Bronchus fibroblast of lung (primary cell): ENCODE measurements at places on chromosomes 3 and 15. TPM values are rescaled to one million over a fixed set of nuclear protein-coding genes. Genes with fewer than 3 reads are reported as not detected.

Gene TNFAIP8L3
- 2.1 and 3.2 TPM in 2 replicates for total RNA-seq

Gene OIP5
- total RNA-seq: 21.3 and 24.2 TPM in 2 replicates

Gene PRKCD
- 2.9 and 5.1 TPM in 2 replicates for total RNA-seq

Gene ECE2
- total RNA-seq: not detected in 2 replicates

Gene TF
- not detected in 2 replicates for total RNA-seq

Gene SLC6A11
- total RNA-seq: not detected in 2 replicates

Gene VIPR1
- under 0.01 and 0.17 TPM in 2 replicates for total RNA-seq

Gene OXSR1
- total RNA-seq: 29.3 and 36.0 TPM in 2 replicates

Gene MRPS11
- 29.4 and 34.5 TPM in 2 replicates for total RNA-seq

Gene SORD
- total RNA-seq: 28.1 and 30.8 TPM in 2 replicates

Gene CORO2B
- total RNA-seq: 14.0 and 14.3 TPM in 2 replicates

Gene GAP43
- total RNA-seq: 0.45 and 0.50 TPM in 2 replicates

Gene TICRR
- total RNA-seq: 8.0 and 10.3 TPM in 2 replicates

Gene PRR20G
- total RNA-seq: not detected in 2 replicates

Gene IGSF10
- total RNA-seq: 0.15 and 0.17 TPM in 2 replicates

Gene MUC4
- not detected in 2 replicates for total RNA-seq

Gene C3orf80
- not detected in 2 replicates for total RNA-seq

Gene UNC13C
- not detected in 2 replicates for total RNA-seq

Gene CCDC13
- 1.2 and 2.7 TPM in 2 replicates for total RNA-seq

Gene MST1R
- total RNA-seq: 0.45 and 0.50 TPM in 2 replicates

Gene GOLGA8G
- total RNA-seq: not detected in 2 replicates

Gene CEMIP
- 2.7 and 3.0 TPM in 2 replicates for total RNA-seq

Gene WHAMM
- 3.2 and 3.6 TPM in 2 replicates for total RNA-seq

Gene GASK1A
- total RNA-seq: 0.50 and 1.2 TPM in 2 replicates

Gene SLC22A13
- total RNA-seq: not detected in 2 replicates

Gene GPR15
- total RNA-seq: not detected in 2 replicates

Gene HTR3E
- total RNA-seq: not detected in 2 replicates

Gene ACP3
- total RNA-seq: 3.1 and 4.7 TPM in 2 replicates
